ENCODE measurements at places on chromosomes 12 and 14.

GRCh38 chr12:75982169-75982564, 49.4 kb downstream of the PHLDA1 start:
- DNase-seq, result no peak

DNA sequence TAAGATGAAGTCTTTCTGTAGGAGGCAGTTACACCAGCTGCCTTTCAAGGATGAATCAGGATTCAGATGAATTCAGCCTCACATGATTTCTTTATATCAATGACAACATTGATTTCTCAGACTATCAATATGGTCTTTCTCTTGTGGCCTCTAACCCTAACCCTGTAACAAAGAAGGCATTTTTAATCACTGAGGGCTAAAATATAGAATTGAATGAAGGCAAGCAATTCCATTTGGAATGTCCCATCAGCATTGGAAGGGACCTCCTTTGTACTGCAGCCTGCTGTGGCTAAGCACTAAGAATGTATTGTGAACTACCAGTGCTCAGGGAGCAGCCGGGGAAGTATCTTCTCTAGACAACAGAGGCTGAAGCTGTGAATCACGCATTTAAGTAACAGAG, 90.6 kb upstream of the FRMD6 start:
- DNase-seq, result no peak

DNA sequence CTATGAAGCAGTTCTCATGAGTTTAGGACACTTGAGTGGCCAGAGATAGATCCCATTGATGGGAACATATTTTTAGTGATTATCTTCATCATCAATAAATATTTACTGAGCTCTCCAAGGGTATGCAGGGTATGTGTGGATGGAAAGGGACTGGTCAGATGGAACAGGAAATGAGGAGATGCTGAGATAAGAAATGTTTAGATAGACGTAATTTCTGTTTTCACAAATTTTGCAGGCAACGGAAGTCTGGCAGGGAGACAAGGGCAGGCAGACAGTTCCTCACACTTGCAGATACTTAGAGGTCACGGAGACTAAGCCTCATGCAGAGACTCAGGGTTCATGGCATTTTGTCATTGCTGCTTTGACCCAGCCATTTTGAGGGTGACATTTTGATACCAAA, 24.3 kb downstream of the BCL2L14 start:
- no peak for DNase-seq

DNA sequence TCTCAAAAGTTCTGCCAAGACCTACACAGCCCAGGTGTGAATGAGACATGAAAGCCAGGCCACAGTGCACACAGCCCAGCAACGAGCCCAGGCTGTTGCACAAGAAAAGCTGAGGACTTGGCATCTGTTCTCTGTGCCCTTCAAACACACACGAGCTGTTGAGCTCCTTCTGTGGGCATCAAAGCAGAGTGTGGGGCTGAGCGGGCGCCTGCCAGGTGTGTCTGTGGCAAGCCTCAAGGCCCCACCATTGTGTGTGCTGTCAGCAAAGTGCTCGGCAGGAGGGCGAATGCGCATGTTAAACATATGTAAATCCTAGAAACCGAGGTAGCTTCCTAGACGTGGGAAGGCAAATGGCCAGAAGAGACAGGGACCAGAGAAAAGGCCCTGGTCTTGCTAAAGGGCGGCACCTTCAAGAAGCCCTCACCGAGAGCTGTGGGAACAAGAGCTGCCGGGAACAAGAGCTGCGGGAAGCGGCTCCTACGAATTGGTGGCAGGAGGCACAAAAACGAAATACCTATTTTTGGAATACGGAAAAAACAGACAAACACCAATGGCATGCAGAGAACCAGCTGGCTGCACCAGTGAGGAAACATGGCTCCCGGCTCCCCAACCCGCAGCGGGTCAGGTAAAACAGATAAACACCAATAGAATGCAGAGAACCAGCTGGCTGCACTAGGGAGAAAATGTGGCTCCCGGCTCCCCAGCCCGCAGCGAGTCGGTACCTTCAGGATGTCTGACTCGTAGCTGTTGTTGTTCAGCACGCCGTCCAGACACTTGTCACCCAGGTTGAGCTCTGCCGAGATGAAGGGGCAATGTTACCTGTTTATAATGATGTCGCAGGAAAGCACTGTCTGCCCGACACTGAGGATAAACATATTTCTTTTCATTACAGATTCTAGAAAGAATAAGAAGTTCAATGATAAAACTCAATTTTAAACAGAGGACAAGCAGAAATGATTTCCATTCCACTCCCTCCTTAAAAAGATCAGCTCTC, 19.0 kb upstream of the GOLGA3 start:
- DNase-seq, result no peak

GRCh38 chr14:64721391-64721791, 17.2 kb downstream of the PLEKHG3 start:
- DNase-seq, result no peak
